ENCODE measurements at places on chromosomes 2 and 18.

GRCh38 chr2:179338681-179339080, 74.0 kb upstream of the SESTD1 start:
- no peak for DNase-seq

DNA sequence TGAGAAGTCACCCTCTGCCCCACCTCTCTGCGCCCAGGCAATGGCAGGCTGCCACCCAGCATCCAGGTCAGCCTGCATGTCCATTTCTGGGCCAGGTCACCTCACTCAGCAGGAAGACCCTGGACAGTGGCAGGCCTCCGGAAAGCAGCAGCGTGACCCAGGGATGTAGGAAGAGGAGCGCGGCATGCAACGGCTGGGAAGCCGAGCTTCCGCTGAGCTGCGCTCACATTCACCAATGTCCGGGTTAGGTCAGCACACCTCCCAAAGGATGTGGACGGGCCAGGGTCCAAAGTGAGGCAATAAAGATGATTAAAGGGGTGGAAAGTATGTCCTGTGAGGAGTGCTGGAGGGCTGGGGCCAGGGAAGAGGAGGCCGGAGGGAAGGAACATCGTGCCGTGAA, 174.5 kb downstream of the CTIF start:
- DNase-seq = no peak

GRCh38 chr2:192286093-192286701, 91.5 kb upstream of the TMEFF2 start:
- DNase-seq = no peak

- DNase-seq = no peak
Measured at GRCh38 chr2:208643145-208643544, 236.6 kb downstream of the PTH2R start.

DNA sequence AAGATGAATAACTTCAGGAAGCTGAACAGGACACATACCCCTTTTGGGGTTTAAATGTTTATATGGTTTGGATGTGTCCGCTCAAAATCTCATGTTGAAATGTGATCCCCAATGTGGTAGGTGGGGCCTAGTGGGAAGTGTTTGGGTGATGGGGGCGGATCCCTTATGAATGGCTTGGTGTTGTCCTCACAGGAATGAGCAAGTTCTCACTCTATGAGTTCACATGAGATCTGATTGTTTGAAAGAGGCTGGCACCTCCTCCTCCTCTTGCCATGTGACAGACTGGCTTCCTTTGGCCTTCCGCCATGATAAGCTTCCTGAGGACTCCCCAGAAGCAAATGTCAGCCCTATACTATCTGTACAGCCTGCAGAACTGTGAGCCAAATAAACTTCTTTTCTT, 88.6 kb upstream of the ZNF532 start:
- no peak for DNase-seq

Data from retinal pigment epithelial cell (primary cell).